NCI-H2081 treated with DMSO at 0.1 percent for 48 hours (cell line): ENCODE measurements at places on chromosomes 1 and 21.

DNA sequence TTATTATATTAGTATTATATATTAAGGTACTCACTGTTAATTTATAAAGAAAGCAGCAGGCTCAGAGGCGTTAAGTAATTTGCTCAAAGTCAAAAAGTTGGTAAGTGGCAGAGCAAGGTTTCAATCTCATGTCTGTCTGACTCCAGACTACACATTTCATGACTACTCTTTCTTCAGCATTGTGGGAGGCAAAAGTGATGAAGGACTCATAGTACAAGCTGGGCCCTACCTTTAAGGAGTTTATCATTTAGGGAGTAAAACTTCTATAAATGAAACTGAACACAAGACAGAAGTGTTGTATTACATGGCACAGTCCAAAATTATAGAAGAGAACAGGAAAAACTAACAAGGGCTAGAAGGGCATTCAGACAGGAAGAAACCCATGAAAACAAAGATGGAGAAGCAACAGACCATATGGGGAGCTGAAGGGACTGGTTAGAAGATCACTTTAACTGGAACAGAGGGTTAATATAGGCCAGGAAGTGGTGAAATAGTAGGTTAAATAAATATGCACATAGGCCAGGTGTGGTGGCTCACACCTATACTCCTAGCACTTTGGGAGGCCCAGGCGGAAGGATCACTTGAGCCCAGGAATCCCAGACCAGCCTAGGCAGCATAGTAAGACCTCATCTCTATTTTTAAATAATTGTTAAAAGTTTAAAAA, 11.5 kb downstream of the SORT1 start:
- DNase-seq: no peak

DNA sequence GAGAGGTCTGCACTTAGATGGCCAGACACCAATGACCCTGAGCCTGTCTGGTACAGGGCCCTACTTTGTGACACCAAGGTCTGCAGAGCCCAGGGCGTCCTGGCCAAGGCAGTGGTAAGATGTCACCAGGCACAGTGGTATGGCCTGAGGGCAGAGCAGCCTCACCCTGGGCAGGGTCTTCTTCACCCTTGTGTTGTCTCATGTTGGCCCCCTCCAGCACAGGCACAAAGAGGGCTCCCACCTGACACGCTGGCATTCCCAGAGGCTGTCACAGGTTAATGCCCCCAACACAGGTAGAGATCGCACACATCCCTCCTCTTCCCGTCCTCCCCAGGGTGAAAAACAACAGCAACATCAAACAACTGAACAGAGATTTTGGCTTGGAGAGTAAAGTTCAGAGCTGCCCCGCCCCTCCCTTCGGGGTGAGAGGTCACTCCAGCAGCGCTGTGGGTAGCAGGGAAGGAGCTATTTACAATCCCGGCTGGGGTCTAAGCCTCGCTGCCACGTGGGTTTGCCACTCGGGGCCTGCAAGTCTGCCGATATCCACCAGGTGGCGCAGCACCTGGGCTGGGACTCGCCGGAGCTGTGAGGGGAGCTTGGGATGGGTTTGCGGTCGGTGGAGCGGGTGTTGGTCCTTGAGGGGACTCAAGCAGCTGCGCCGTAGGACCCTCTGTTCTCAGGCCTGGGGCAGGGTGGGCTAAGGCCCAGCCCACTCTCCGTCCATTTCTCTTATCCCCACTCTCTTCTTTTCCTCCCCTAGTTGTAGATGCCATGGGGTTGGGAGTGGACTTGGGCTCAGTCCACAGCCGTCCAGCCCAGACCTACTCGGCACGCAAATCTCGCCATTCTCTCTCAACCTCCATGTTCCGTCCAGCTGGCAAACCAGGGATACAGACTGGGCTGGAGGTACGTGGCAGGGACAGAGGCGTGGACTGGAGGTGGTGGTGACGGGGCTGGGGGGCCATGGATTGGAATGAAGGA, 12.7 kb downstream of the EFNA3 start:
- peak; percentile 26 for DNase-seq

DNA sequence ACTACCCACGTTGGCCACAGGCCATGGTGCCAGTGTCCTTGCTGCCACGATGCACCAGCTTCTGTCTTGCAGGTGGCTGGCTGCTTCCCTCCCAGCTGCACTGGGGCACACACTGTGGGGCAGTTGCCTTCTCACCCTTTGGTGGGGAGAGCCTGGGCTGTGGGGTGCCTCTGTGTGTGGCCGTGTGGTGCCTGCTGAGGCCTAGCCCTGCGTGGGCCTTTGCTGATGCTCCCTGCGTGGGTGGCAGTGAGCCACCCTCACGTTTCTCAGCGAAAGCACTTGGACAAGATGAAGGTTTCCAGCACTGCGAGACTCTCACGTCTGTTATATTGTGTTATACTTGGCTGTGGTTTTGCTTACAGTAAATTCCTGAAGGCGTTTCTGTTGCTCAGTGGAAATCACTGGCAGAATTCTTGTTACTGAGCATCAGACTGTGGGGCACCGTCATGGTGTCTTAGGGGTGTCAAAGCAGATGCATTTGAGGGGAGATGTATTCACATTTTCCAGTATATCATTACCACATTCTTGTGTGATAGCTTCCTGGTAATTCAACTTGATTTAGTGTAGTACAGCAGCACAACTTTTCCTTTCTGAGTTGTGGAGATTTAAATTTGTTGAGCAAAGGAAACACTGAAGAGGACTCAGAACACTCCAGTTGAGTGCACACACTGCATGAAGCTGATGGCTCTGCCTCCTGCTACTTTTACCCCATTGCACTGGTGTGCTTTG, 124.7 kb downstream of the PCBP3 start:
- no peak for DNase-seq

DNA sequence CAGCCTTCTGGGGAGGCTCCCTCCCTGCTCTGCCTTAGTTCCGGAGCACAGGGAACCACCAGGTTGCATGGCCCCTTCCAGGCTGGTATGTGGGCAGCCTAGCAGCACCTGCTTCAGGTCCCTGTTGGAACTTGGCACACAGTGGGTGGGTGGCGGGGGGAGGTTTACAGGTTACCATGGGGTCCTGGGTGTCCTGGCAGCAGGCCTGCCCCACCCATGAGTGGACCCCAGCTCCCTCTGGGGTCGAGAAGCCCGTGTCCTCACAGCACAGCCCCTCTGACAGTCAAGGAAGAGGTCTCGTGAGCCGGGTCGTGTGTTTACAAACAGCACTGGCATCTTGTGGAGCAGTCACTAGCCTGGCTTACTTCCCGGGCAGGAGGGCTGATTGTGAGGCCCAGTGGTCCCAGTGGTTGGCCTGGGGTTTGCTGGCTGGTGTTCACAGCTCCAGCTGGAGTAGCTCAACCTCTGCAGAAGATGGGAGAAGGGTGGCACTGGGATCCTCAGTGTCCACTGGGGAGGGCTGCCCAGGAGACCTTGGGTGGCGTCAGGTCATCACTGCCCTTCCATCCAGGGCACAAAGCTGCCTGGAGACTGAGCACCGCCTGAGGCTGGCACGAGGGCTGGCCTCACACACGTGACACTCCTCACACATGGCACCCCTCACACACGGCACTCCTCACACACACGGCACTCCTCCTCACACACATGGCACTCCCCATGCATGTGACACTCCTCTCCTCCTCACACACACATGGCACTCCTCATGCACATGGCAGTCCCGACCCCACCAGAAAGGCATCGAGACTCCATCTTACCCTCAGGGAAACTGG, 100.9 kb downstream of the RIPK4 start:
- DNase-seq: no peak

DNA sequence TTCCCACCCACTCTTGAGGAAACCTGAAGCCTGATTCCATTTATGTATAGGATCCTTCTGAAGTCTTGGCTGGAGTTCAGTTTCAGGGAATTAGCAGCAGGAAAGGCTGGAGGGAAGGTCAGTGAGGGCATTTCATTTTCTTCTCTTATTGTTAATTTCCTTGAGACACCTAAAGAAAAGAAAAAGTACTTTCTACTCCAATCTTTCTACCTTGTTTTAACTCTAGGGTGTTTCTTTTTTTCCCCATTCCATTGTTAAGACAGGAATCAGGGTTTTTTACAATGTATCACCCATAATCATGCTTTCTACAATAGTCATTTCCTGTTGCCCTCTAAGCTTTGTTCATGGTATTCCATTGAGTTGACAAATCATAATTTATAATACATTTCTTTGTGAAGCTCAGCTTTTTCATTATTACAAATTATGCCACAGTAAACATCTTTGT, 27.4 kb downstream of the SNRPE start:
- DNase-seq: no peak

- DNase-seq: no peak
Observed at GRCh38 chr1:12475101-12475500, 142.9 kb downstream of the DHRS3 start.

- DNase-seq: no peak
Observed at GRCh38 chr1:101183388-101183699, 53.5 kb upstream of the S1PR1 start.

- peak; percentile 31 for DNase-seq
Observed at GRCh38 chr1:107196973-107197562, 56.2 kb downstream of the NTNG1 start.

- no peak for DNase-seq
Observed at GRCh38 chr1:183757061-183757460, 47.9 kb upstream of the RGL1 start.

- no peak for DNase-seq
Observed at GRCh38 chr1:226481133-226481532, 67.4 kb upstream of the STUM start.

- DNase-seq: peak; percentile 19
Observed at GRCh38 chr1:23417570-23417969, 7.0 kb downstream of the TCEA3 start.

GRCh38 chr1:4759671-4760070, 105.3 kb downstream of the AJAP1 start:
- no peak for DNase-seq

DNA sequence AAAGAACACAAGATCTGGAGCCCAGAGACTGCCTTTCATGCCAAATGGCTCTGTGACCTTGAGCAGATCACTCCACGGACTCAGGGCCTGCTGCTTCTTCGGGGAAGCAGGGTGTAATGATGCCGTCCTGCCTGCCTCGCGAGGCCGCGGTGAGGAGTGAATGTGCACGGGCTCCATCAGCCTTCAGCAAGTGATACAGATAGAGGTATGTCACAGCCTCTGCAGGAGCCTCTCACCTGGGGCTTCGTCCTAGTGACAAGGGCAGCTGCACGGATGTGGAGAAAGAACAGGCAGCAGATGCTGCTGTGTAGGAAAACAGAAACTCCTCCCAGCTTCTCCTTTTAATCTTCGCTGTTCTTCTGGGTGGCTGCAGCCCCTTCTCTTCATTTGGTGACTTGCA, 127.5 kb downstream of the KCNN3 start:
- DNase-seq: no peak

- DNase-seq: no peak
Observed at GRCh38 chr1:212667223-212668139, 32.2 kb downstream of the BATF3 start.

GRCh38 chr21:14842601-14843000, 222.2 kb downstream of the NRIP1 start:
- no peak for DNase-seq

DNA sequence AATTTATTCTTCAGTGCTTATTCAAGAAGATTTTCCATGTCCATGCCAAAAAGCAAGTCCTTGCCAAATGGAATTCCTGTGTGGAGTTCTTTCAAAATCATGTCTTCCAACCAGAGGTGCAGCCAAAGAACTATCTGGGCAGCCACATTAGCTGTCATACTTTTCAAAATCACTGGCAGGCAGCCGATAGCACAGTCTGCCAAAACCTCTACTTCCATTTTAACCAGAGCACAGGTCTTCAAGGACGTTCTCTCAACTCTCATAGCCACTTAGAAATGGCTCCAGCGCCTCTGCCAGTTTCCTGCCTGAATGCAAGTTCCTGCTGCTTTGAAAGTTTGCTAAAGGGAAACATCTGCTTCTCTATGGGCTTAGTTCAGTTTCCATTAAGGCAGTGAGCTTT, 975.7 kb upstream of the ADGRL4 start:
- DNase-seq: no peak

GRCh38 chr1:25559031-25559430, 15.6 kb downstream of the LDLRAP1 start:
- no peak for DNase-seq

GRCh38 chr1:155227261-155228095, 19.0 kb downstream of the MTX1 start:
- DNase-seq: peak; percentile 100

DNA sequence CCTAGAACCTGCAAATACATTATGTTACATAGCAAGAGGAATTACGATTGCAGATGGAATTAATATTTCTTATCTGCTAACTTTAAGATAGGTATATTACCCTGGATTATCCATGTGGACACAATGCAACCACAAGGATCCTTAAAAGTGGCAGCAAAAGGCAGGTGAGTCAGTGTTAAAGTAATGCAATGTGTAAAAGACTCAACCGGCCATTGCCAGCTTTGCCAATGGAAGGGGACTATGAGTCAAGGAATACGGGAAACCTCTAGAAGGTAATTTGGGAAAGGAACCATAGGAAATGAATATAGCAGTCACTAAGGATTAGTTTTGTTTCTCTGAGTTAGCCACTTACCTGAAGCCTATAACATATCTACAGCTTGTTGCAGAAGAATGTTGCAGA, 692.1 kb upstream of the ZP4 start:
- no peak for DNase-seq

GRCh38 chr1:152182944-152183361, 23.9 kb upstream of the RPTN start:
- DNase-seq: no peak

GRCh38 chr1:167926486-167926997, 9.9 kb upstream of the DCAF6 start:
- DNase-seq: no peak

DNA sequence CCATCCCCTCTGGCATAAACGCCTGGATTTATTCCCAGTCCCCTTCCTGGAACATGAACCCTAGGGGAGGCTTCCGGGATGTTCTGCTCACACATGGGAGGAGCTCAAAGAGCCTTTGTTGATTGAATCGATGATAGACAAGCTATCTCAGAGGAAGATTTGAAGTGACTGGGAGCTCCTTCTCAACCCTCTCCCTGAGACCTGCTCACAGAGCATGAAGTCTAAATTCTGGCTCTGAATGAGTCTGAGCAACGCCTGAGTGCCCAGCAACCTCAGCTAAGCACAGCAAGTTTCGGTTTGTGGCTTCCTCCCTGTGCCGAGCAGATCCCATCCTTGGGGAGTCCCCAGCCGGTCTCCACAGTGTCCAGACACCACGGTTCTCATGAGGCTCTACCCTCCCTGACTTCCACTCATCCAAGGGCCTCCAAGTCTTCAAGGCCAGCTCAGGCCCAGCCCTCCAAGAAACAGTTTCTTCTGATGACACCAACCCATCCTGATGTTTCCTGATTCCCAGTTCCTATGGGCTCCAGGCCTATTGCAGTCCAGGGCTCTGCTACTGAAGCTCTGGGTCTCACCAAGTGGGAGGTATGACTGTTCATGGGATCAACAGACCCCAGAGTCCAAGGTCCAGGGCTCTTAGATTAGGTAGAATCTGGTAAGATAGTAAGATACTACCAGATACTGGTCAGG, 190.8 kb downstream of the DYRK1A start:
- DNase-seq: no peak
